ENCODE measurements at places on chromosomes 1 and 21. TPM values are rescaled to one million over a fixed set of nuclear protein-coding genes. Genes with fewer than 3 reads are reported as not detected.

GRCh38 chr1:200674838-200675587, 5.3 kb upstream of the DDX59 start:
- DNase-seq: no peak

GRCh38 chr1:79353224-79353623, 346.7 kb upstream of the ADGRL4 start:
- peak; percentile 52 for DNase-seq

DNA sequence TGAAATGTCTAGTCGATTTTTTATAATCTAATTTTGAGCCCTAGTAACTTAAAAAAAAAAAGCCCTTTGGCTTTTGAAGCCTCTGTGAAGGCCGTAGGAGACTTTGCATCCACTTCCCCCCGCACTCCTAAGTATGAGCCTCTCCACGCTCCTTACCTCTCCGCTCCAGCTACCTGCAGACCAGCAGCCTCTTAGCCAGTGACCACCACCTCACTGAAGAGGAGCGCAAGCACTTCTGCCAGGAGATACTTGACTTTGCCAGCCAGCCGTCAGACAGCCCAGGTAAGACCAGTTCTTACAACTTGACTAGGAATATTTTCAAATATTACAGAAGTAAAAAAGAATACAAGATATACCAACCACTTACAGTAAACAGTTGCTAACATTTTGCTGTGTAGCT, 27.4 kb upstream of the PWP2 start:
- DNase-seq: no peak

GRCh38 chr1:156712626-156713025, 7.2 kb upstream of the CRABP2 start:
- DNase-seq: no peak

Gene IL19
- not detected for total RNA-seq
